Hematopoietic multipotent progenitor cell treated with erythropoietin and hydrocortisone succinate and interleukin-3 and kit ligand, for 4 days (in vitro differentiated cells): ENCODE measurements at places on chromosomes 7 and 10.

- DNase-seq = no peak
Observed at GRCh38 chr7:113828581-113828980, 90.2 kb downstream of the PPP1R3A start.

- DNase-seq = no peak
Observed at GRCh38 chr10:80619036-80619435, 81.3 kb downstream of the SH2D4B start.

GRCh38 chr10:102869258-102870198, at the start of gene AS3MT:
TSS of gene AS3MT (plus strand) at chr10:102869470. CDS start at chr10:102869593, 123 bp downstream.
- DNase-seq = peak; percentile 55

- no peak for DNase-seq
Observed at GRCh38 chr7:23291957-23292560, 7.1 kb upstream of the MALSU1 start.

DNA sequence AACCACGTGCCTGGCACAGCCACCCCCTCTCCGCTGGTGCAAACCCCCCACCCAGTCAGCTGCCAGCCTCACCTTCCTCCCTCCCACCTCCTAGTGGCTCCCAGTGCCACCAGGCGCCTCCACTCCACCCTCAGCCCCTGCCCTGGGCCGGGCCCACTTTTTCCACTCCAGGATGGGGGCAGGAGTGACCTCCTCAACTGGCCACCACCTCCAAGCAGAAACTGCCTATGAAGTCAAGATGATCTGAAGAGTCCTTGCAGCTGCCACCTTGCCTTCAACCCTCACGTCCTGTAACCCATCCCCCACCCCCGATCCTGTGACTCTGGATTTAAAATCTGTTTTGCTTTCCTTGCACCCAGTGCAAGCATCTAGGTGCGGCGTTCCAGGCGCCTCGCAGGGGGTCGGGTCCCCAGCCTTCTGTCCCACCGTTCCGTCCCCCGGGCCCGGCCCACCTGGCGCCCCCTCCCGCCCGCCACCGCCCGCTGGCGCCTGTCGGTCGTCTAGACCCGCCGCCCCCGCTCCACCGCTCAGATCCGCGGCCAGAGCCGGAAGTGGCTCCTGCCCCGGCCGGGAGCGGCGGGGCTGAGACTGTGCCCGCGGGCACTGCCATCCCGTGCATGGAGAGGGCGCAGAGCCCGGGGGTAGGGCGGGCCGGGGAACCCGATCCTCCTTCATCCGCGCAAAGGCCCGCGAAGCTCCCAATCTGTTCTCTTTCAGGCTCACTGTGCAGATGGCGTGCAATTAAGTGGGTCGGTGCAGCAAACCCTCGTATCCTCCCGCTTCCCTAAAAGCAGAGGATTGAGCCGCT, 51.2 kb upstream of the GTF2I start:
- peak; percentile 57 for DNase-seq

- DNase-seq = no peak
Observed at GRCh38 chr7:45146531-45147379, 10.8 kb upstream of the RAMP3 start.

GRCh38 chr10:114995468-114996247, 57.7 kb downstream of the TRUB1 start:
- DNase-seq = no peak

DNA sequence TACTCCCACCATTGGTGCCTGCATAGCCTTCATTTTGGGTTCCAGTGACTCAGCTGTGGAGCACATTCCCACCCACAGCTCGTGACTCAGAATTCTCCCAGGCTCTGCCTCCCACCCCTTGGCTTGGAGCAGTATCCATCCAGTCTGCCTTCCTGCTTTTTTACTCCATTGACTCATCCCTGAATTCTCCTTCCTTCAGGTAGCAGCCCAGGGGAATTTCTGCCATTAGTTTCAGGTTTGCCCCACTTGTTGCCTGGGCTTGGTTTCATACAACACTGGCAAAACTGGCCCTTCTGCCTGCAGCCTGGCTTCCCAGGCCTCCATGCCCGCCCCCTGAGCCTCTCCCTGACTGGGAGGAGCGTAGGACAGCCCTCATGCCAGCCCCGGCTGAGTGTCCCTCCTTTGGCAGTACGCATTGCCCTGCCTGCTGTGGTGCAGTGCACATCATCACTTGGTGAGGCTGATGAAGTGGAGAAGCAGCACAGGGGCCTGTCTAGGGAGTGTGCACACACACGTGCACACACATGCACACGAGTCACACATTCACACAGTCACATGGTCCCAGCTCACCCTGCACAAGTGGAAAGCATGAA, 55.0 kb downstream of the SNX10 start:
- no peak for DNase-seq

DNA sequence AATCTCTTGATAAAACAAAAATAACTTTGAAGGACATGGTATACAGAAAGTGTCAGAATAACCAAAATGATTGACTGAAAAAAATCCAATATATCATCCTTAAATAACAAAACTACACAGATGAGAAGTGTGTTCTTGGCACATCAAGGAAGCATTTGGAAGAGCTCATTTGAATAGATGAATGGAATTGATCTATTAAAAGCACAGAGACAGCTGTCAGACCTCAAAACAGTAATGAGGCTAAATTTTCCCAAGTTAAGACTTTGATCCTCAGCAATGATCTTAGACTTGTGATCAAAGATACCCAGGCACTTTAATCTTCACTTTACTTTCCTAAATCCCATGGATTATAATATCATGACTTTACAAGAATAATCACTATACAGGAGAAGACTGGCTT, 395.4 kb upstream of the NFE2L3 start:
- no peak for DNase-seq

DNA sequence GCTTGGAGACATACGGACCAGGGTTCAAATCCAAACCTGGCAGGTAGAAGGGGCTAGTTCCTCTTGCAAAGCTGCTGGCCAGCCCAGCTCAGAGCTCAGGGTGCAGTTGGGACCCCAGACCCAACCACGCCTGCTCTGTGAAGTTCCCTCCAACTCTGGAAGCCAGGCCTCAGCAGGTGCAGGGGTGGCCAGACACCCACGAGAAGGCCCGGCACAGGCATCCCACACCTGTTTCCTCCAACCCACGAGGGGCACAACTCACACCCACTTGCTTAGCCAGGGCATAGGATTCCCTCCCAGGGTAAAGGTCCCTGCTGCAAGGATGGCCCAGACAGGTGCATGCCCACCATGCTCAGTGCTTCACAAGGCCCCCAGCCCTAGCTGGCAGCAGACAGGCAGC, 262.4 kb downstream of the GRID1 start:
- no peak for DNase-seq

DNA sequence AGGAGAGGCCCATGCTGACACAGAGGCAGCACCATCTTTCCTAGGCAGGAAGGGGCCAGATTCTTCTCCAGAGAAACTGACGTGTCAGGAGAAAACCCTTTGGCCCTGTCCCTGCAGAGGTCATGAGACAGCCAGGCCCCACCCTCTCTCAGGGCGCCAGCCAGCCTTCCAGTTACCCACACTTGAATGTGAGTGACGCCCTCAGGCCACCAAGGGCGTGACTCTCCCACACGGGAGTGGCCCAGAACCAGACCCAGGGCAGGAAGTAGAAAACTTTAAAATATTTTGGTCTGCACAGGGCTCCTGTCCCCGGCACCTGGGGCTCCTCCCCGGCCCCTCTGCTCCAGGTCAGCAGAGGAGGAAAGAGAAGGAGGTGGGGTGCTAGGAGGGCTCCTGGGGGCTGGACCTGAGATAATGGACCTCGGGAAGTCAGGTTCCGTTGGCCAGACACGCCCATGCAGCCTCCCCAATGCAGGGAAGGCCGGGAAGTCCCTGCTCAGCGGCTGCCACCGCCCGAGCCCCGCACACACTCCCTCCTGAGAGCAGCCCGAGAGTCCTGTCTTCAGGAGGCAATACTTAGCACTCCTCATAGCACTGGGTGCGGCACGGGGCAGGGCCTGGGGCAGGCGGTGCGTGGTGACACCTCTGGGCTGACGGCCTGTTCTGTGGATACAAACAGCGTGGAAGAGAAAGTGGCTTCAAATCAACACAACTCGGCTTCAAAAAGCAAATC, 67.0 kb upstream of the CFAP46 start:
- peak; percentile 67 for DNase-seq

- DNase-seq = no peak
Observed at GRCh38 chr10:96902731-96903358, 70.7 kb downstream of the LCOR start.

DNA sequence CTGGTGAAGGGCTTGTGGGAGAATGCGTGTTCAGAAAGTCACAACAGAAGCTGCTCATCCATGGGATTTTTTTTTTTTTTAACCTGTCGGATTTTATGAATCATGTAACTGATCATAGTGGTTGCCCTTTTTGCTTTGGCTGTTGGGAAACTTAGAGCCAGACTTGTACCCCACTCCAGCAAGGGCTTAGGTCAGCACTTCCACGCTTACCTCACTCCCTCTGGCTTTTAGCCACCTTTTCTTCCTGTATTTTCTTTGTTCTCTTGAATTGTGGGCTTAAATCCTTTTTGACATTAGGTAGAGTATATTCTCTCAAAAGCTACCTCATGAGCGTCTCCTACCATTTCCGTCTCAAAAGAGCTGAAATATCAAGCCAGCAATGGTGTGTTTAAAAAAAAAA, 113.6 kb upstream of the BTBD16 start:
- no peak for DNase-seq

DNA sequence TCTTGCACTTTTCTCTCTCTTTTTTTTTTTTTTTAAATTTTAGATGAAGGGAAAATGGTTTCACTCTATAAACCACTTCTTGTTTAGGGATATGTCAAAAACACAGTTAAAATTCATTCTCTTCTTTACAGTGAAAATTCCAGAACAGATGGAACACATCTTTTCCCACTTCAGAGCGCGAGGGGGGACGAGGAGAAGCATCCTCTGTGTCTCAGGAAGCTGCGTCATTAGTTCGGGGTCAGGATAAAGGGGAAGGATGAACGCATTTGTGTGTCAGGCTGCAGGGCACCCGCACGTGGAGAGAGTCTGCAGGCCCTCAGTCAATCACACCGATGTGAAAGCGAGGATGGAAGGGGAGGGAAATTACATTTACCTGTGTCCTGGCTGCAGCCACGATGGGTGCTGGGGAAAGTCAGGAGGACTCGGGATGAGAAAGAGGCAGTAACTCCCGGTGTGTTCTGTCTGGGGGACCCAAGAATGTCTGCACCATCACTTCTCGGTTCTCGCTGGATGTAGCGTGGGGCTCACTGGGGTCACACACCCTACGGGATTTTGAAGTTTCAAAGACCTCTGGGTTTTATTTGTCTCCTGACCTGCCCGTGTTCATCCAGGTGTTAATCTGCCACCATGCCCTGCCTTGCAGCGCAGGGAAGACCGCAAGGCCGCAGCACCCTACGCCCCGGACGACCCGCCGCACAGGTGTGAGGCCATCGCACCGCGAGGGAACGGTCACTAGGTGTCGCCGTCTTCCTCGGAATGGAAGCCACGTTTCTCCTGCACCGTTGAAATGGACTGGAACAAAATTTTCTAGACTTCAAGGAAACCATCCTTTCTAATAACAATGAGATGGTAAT, 66.7 kb upstream of the PITRM1 start:
- peak; percentile 58 for DNase-seq

GRCh38 chr10:78533098-78533497, 499.4 kb downstream of the RPS24 start:
- no peak for DNase-seq

DNA sequence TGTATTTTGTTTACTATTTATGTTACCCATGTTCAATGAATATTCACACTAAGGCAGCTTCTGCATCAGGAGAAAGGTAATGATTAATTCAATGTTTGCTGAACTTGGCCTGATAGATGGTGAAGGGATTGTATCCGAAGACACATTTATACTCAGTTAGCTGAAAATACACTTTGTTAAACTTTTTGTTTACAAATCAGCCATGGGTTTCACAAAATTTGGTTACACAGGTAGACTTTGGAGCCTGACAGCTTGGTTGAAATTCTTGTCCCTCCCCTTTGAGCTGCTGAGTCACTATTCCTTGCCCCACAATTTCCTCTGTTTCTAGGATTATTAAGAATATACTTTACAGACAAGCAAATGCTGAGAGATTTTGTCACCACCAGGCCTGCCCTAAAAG, 162.6 kb downstream of the PPP1R3A start:
- DNase-seq = no peak

- no peak for DNase-seq
Observed at GRCh38 chr7:43868681-43869005, 674 bp downstream of the MRPS24 start.

DNA sequence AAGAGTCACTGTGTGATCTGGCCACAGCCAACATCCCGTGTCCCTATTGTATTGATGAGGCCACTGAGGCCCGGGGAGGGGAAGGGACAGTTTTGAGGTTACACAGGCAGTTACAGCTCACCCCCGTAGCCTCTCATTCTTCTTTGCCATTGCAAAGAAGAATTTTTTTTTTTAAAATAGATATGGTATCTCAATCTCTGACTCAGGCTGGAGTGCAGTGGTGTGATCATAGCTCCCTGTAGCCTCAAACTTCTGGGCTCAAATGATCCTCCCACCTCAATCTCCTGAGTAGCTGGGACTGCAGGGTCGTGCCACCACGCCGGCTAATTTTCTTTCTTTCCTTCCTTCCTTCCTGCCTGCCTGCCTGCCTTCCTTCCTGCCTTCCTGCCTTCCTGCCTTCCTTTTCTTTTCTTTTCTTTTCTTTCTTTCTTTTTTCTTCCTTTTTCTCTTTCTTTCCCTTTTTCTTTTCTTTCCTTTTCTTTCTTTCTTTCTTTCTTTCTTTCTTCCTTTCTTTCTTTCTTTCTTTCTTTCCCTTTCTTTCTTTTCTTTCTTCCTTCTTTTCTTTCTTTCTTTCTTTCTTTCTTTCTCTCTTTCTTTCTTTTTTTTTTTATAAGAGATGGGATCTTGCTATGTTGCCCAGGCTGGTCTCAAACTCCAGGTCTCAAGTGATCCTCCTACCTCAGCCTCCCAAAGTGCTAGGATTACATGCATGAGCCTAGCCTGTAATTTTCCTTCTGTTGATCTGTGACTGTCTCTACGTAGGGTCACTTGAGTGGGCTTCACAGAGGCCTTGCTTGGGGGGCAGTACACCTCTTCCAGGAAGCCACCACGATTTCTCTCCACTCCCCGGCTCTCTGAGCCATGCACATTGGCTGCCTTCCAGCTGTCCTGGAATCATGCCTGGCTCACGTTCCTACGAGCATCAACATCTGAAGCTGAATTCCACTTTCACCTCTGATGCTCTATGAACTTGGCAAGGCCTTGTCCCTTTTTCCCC, 31.3 kb downstream of the TMEM270 start:
- peak; percentile 74 for DNase-seq
